Aortic smooth muscle cell (primary cell): ENCODE measurements at places on chromosomes 12 and 14. TPM values are rescaled to one million over a fixed set of nuclear protein-coding genes. Genes with fewer than 3 reads are reported as not detected.

IL22 gene
- total RNA-seq: not detected in 2 replicates

OR4Q2 gene
- not detected in 2 replicates for total RNA-seq

POTEG gene
- not detected in 2 replicates for total RNA-seq

CHURC1 gene
- 40.6 and 46.8 TPM in 2 replicates for total RNA-seq

CMTM5 gene
- 0.31 and 0.40 TPM in 2 replicates for total RNA-seq

TBX5 gene
- total RNA-seq: not detected in 2 replicates

NCKAP5L gene
- 10.3 and 12.8 TPM in 2 replicates for total RNA-seq

SLC35F4 gene
- total RNA-seq: not detected in 2 replicates

NRXN3 gene
- total RNA-seq: under 0.01 TPM in 2 replicates

AMIGO2 gene
- total RNA-seq: 11.4 and 32.2 TPM in 2 replicates

HSPB8 gene
- total RNA-seq: 16.1 and 24.6 TPM in 2 replicates

STYK1 gene
- total RNA-seq: 0.40 and 0.56 TPM in 2 replicates
